Activated gamma-delta T cell treated with Interleukin-2 at 50 U/mL for 16 hours (primary cell): ENCODE measurements at places on chromosomes 12 and 14.
A peak's percentile ranks its signal among the peaks of the same experiment; 100 is the strongest.

- no peak for DNase-seq
Observed at GRCh38 chr14:104956290-104956890, 21.8 kb downstream of the AHNAK2 start.

- DNase-seq: no peak
Observed at GRCh38 chr12:13769966-13770365, 211.4 kb downstream of the GRIN2B start.

DNA sequence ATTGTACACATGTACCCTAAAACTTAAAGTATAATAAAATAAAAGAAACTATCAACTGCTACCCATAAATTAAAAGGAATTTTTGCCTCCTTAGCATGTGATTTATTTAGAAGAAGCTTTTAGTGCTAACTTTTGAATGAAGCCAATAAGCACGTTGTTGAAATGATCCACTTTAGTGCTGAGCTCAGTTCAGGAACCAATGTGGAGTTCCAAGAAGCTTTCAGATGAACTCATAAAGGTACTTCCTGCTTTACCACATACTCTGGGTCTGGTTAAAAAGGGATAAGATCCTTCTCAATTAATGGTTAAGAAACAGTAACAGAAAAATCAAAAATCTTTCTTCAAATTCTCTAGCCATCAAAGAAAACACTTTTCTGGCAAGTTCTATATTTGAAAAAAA, 39.4 kb downstream of the TMTC1 start:
- no peak for DNase-seq

DNA sequence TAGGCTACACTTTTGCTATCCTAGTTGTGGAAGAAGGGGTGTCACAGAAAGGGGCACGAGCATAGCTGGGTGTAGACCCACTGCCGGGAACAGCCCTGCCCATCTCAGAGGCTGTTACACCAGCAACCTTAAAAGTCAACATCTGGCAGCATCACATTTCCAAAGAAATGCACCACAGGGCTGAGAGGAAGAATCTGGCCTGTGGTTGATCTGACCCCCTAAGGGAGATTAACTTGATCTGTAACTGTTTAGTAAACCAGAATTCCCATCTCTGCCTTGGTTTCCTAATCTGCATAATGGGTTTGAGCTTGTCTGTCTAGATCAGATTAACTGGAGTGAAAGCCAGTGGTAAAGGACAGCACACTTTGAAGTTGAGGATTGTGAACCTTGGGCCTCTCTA, 1.3 kb downstream of the LRP1-AS start:
- no peak for DNase-seq

DNA sequence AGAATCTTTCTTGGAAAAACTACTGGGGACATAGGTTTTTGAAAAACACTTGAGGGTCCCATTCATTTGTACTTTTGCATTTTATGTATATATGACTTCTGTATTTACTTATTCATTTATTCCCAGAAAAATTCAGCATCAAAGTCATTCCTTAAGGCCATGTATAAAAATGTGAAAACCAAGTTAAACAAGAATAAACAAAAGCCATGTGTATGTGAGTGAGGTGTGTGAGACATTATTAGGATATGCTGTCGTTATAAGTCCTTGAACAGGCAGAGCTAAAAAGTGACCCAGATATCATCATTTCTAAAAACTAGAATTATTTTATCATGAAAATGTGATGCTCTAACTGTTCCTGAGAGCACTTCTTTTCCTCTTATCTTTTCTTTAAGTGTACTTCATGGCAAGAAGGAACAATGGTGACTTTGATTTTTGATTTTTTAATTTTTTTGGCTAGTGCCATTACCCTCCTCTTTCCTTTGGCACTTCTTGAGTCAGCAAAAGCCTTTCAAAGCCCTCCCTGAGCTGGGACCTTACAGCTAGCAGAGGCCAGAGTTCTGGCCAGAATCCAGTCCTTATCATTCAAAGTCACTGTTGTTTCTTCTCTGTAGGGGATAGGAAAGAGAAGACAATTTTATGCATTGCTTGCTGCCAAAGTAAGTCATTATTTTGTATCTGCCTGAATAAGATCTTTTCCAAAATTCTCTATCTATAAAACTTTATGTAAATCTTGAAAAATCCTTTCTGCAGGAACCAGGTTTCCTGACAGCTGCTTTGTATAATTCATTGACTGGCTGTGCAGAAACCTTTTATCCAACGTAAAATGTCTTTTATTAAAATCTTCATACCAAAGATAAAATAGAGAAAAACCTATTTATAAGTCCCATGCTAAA, 419.7 kb upstream of the PRICKLE1 start:
- DNase-seq: no peak

GRCh38 chr12:14886271-14886670, 617 bp upstream of the MGP start:
- DNase-seq: no peak

DNA sequence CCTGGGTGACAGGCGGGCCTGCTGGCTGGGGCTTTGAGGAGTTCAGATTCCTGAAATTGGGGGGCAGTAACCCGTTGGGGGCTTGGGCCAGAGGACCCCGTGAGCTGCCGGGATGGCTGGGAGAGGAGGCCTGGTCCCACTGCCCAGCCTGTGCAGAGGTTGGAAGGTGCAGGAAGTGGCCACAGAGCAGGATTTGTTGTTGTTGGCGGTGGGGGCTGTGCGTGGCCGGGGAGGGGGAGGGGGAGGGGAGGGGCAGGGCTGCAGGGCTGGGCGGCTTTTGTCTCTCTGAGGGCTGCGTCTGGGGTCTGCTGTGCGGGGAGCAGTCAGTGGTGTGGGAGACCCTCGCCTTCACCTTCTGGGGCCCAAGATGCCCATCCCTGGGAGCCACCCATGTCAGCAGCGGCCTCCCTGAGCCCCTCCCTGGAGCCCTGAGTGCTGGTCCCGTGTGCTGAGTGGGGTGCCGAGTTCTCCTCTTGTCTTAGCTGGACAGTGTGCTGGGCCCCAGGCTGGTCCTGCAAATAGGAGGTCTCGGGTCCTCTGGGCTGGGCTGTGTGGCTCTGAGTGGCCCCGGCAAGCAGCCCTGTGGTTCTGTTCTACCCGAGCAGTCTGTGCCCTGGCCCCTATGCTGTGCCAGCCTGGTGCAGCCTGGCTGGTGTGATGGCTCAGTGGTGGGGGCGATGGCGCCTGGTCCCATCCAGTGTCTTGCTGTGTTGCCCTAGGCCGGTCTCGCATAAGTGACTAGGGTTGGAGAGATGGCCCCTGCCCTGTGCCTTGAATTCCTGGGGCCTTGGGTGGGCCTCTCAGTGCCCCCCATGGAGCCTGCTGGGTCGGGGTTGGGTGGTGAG, 10.3 kb downstream of the KIF26A start:
- DNase-seq: no peak

DNA sequence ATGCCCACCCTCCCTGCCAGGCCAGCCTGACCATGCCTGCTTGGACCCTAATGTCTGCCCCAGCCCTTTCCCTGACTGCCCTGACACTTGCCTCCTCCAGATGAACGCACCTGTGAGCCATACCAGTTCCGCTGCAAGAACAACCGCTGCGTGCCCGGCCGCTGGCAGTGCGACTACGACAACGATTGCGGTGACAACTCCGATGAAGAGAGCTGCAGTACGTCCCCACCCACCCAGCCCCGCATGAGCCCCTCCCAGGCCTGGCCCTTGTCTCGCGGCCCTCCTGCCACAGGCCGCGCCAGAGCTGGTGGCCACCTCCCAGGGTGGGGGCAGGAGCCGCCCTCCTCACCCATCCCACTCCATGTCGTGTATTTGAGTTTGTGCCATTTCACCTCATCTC, 14.3 kb upstream of the NXPH4 start:
- DNase-seq: no peak

GRCh38 chr12:103799857-103800771, 40.9 kb downstream of the NT5DC3 start:
- no peak for DNase-seq

DNA sequence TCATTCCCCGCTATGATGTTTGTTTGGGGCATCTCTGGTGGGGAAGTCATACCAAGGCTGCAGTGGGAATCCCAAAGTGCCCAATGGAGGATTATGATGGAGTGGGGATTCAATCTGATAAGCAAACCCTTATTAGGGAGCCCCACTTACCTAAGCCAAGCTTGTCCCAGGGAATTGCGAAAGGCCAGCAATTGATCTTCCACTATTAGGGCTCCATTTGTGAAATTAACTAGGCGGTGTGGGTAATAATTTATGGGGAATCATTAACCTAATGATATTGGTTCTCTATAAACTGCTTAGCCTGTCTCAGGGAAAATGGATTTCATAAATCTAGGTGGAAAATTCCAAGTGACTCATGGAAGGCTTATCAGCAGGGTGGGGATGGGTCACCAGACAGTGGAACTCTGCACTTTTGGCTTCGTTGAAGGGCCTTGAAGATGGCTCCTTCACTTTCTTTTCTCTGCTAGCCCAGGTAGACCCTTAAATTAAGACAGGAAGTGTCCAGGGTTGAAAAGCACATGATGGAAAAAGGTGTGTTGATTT, 113.0 kb upstream of the WSCD2 start:
- no peak for DNase-seq

- DNase-seq: no peak
Observed at GRCh38 chr14:103828315-103828967, 18.9 kb downstream of the PPP1R13B start.

DNA sequence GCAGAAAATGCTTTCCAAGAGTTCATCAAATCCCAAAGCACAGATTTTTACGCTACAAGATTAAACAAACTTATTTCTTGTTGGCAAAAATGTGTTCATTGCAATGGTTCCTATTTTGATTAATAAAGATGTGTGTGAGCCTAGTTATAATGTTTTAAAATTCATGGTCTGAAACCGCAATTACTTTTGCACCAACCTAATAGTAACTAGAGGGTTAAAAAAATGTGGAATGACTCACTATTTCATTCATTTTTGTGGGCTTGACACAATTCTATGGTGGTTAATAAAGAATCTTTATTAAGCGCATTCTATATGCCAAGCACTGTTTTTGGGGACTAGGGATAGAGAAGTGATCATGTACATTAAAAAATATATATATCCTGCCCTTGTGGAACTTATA, 38.6 kb upstream of the METAP2 start:
- DNase-seq: no peak

DNA sequence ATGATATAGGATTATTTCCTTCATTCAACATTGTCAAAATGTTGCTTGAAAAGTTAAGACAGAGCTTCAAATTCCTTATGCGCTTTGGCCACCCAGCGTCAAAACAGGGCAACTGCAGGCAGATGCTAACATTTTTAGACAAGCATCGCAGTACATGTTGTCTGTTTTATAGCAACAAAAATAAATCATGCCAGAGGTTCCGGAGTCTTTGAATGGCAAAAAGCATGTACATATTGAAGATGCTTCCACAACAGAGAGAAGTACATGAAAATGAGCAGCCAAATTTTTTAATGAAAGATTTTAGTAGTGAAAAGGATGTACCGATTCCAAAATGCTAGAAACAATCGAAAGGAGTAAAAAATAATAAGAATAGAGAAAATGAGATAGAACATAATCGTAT, 49.8 kb upstream of the USP15 start:
- peak; percentile 43 for DNase-seq

- no peak for DNase-seq
Observed at GRCh38 chr12:92574051-92574783, 128.6 kb upstream of the PLEKHG7 start.

DNA sequence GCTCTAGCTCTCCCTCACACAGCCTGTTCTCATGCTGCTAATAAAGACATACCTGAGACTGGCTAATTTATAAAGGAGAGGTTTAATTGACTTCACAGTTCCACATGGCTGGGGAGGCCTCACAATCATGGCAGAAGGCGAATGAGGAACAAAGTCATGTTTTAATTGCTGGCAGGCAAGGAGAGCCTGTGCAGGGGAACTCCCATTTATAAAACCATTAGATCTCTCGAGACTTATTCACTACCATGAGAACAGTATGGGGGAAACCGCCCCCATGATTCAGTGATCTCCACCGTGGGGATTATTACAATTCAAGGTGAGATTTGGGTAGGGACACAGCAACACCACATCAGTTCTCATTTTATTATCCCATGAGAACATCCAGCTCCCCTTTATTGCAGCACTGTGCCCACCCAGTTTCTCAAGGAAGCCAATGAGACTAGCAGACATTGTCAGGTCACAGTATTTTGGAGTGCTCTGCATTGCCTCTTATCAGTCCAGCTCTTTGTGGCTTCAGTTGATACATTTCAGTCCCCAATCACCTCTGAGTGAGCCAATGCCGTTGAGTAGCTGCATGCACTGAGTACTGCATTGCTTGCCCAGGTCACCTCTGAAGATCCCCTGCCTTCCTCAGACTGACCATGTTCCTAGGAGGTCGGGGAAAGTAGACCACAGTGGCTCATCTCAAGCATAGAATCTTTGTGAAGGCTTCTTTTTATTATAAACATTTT, 131.2 kb downstream of the CRADD start:
- no peak for DNase-seq

- peak; percentile 87 for DNase-seq
Observed at GRCh38 chr14:104976198-104977007, 1.8 kb downstream of the AHNAK2 start.

DNA sequence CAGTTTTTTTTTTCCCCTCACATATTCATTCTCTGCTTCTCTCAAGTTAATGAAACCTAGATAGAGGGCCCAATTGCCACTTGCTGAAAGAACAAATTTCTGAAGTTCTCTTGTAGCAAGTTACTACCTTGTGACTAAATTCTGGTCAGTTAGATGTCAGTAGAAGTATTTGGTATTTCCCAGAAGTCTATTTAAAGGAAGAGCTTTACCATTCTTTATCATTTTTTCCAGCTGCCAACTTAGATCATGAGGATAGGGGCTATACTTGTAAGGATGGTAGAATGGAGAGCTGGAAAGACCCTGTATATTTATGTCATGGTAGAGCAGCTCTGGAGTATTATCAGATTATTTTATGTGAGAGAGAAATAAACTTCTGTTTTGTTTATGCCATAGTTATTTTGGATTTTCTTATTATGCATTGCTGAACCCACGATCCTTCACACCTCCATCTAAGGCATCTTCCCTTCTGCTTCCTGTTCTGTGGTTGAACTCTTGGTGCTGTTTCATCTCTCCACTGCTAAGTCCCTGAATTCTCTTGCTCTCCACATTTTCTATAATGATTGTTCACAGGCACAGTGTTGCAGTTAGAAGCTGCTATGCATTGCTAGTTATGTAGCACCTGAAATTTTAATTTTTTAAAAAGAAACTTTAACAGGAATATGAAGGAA, 25.9 kb downstream of the FUT8 start:
- no peak for DNase-seq

DNA sequence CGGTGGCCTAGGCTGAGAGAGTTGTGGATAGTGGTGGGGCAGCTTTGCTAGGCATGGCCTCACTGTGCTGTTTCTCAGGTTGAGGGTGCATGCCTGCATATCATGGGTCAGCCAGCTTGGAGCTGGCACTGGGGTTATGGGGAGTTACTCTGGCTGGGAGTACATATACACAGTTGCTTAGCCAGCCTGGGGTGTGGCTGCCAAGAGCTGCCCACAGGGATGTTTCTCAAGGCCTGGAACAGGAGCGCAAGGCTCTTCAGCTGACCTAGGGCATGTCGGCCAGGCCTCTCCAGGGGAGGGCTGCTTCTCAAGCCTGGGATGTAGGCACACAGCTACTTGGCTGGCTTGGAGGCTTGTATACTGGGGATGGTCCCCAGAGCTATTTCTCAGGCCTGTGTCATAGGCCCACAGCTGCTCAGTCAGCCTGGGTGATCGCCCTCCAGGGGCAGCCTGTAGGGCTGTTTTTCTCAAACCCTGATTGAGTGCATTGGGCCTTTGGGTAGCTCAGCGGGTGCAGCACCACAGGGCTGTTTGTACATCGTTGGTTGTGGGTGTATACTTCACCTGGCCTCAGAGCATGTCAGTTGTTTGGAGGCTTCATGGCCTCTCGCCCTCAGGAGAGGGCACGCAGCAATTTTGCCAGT, 114.9 kb downstream of the METTL25 start:
- no peak for DNase-seq
